ENCODE measurements at places on chromosomes 3 and 15.

DNA sequence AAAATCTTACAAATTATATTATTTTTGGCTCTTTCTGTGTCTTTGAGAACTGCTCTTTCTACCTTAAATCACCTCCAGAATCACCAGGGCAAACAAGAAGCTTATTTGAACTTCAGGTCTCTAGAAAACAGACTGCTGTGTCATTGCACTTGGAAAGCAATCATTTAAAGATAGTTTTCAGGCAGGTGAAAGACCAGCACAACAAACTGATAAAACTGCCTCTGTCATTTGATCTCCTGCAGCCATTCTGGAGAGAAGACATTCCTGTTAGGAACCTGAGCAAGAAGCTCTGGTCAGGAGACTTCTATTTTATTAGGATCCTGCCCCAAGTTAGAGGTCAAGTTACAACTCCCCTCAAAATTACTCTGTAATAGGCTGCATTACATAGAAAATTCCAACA, 50.7 kb upstream of the AP4E1 start:
- DNase-seq = no peak

- DNase-seq = no peak
Observed at GRCh38 chr3:17050071-17050470, 165.3 kb downstream of the PLCL2 start.

GRCh38 chr15:27538325-27538724, 560.8 kb downstream of the OCA2 start:
- no peak for DNase-seq

DNA sequence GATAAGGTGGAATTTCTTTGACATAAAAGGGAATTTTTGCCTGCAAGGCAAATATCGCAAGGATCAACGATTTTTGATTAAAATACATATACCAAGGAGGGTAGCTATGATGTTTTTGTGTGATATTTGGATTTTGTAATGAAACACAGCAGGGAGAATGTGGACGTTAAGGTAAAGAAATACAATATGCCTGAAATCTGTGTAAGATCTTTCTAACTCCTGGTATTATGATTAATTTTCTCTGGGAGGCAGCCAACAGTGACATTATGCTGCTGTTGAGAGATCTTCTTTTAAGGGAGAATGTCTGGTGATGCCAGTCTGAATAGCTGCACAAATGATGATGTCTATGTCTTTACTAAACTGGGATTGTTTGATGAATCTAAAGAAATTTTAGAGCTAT, 972.2 kb downstream of the SQOR start:
- no peak for DNase-seq

DNA sequence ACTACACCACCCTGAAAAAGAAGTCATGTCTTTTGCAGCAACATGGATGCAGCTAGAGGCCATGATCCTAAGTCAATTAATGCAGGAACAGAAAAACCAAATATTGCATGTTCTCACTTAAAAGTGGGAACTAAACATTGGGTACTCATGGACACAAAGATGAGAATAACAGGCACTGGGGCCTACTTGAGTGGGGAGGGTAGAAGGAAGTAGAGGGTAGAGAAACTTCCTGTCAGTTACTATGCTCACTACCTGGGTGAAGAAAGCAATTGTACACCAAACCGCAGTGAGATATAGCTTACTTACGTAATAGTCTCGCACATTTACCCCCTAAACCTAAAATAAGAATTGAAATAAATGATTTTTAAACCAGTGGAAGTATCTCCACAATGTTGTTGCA, 480.5 kb upstream of the ARRDC4 start:
- DNase-seq = no peak

DNA sequence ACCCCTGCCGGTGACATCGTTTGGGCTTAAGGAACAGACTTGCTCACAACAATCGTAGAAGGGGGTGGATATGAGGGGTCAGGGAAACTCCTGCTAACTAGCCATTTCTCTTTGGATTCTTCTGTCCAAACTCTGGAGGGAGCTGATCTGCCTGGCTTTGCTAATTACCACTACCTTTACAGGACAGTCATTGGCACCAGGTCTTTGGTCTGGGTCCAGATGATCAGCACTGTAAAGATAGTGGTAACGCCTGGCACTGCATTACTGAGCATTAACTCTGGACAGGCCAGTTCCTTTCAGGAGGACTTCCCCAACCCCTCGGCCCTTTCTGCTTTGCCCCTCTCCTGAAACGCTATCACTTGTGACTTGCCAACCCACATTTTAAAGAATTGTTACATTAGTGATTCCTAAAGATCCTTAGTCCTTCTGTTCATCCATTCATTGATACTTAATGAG, 788 bp downstream of the UQCC5 start:
- no peak for DNase-seq

- no peak for DNase-seq
Observed at GRCh38 chr15:100516643-100517512, 11.9 kb downstream of the CERS3 start.

DNA sequence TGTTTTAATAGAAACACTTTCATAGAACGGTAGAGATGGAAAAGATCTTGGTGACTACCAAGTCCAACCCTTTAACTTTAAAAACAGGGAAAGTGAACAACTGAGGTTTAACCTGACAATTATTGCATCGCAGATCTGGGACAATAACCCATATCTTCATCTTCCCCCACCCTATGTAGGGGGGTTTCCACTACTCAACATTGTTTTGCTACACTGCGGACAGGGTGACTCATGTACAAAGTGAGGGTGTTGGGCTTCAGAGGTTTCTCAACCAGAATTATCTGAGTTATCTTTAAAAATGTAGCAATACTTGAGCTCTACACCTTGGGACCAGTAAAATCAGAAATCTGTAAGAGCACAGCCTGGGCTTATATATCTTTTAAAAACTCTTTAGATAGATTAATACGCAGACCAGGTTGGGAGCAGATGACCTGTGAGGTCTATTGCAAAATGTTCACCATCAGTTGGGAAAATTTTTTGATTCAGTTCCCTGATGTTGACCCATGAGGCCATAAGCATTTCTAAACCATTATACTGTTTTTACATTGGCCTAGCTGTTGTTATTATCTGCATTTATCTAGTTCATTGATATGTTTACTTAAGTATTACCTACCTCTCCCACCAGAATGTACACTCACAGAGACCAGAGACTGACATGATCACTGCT, 103.6 kb upstream of the ICE2 start:
- DNase-seq = no peak

- no peak for DNase-seq
Observed at GRCh38 chr3:190038050-190038933, 82.4 kb downstream of the P3H2 start.

DNA sequence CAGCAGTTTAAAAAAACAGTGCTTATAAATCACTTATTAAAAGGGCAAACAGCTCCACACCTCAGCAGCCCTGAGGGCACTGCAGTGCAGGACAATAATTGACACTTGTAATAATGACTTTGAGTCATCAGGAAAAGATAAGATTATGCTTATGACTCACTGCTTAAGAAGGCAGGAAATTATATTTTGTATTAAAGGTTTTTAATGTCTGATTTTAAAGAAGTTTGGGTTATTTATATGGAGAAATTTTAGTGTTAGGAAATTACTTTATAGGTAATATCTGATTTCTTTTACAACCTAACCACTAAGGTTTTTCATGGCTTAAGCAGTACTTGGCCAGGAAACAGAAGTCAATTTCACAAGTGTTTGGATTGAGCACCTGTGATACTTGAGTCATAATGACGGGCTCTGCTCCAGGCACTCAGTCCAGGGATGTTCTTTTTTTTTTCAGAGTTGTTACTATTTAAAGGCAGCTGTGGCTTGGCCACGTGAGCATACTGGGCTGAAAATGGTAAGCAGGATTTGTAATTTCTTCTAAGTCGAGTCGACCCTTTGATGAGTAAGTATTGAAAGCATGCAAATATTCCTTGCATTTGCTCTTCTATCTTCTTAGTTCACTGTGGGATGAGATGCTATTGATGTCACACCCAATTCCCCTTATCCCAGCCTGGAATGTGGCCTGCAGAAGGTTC, 21.6 kb upstream of the SLC6A20 start:
- no peak for DNase-seq

Data from iPS DF 19.7 (cell line).